Stromal cell of bone marrow (primary cell): ENCODE measurements at places on chromosomes 2 and 18.

GRCh38 chr2:4844881-4845280 is 847.3 kb upstream of the SOX11 start:
- DNase-seq: no peak

GRCh38 chr2:177164584-177165052 is 48.0 kb upstream of the HNRNPA3 start:
- DNase-seq: peak; percentile 62

DNA sequence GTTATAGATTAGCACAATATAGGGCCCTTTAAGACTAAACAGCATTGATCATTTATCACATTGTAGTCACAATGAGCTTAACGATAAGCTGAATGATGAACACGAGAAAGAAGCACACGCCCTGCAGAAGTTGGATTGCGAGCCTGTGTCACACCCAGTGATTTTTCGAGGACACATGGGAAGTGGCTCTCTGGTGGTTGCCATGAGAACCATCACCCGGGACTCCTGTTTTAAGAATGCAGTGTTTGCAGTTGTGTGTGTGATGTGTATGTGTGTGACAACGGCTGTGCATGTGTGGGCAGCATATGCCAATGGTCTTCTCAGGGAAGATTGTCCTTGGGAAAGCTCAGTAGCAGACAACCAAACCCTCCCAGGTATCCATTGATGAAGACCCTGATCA is 69.2 kb downstream of the PDCL3 start:
- DNase-seq: no peak

DNA sequence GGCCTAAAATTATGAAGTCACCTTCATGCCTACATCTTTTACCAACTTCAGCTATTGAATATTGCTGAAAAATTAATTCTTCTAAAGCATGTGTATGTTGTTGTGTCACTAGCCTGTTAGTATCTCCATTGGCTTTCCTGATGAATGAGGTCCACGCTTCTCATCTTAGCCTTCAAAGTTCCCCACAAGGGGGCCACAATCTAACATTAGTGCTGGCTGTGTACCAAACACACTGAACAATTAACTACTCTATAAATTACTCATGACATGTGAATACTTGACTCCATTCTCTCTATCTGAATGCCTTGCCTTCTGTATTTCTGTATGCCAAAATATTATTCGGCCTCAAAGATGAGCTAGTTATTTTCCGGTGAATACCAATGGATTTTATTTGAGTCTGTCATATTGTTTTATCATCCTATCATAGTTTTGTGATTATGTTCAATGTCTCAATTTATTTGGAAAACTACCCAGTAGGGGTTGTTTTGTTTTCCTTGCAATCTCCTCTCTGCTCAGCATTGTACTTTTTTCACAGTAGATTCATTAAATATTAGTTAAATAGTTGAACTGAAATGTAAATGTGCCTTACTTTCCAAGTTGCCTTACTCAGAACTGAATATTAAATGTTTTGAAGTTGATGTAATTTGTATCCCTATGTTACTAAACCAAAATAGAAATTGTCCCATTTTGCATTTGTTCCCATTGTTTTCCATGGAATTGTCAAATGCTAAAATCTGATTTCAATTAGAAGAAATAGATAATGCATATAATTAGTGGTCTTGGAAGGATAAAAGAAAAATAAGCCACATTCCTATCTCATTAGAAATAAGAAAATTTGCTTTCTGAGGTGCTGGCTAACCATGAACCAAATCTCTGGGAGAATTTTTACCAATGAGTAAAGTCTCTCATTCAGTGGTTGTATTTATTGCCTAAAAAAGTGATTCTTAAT is 208.4 kb upstream of the COL3A1 start:
- DNase-seq: no peak

DNA sequence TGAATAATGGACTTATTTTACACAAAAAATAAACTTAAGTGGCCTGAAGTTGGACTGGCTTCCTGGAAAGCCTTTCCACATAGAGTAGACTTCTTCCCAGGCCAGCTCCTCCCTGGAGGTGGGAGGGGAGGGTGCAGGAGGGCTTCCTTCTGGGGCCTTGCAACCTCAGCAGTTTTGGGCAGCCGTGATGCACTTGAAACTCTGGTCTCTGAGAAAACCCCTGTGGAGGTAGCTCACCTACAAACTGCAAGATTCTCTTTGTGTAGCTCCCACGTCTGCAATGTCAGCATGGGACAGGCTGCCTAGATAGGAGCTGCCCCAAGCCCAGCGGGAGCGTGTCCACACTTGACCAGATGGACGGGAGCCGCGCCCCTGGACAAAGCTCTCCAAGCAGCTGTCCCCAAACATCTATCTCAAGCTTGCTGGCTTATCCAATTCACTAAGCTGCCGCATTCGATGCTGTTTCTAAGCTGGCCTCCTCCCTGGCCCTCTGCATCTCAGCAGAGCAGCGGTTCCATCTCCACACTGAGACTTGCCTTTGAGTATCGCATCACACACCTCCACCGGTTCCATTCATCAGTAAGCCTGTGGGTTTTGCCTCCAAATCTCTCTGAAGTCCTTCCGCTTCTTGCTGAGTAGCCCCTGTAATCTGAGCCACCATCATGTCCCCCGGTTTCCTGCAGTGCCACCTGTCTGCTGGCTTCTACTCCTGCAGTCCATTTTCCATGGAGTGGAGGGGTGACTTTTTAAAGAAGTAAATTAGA is 1.6 kb upstream of the LPIN1 start:
- no peak for DNase-seq

GRCh38 chr2:234025891-234026401 is 24.6 kb upstream of the SPP2 start:
- no peak for DNase-seq

DNA sequence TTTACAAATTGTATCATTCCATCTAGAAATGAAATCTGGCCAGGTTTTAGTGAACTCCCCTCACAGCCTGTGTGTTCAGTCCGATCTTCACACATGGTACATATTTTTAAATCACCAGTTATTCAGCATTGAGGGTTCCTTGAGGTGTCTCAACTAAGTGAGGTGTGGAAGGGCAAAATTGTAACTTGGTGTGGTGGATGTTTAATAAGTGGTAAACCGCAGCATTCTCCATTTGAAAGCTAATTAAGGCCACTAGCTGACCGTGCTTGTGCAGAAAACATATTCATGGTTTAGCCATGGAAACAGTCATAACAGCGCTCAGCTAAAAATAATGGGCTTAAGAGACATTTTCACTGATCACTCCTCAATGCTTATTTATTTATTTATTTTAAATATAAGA is 786.2 kb upstream of the FANCL start:
- DNase-seq: no peak

DNA sequence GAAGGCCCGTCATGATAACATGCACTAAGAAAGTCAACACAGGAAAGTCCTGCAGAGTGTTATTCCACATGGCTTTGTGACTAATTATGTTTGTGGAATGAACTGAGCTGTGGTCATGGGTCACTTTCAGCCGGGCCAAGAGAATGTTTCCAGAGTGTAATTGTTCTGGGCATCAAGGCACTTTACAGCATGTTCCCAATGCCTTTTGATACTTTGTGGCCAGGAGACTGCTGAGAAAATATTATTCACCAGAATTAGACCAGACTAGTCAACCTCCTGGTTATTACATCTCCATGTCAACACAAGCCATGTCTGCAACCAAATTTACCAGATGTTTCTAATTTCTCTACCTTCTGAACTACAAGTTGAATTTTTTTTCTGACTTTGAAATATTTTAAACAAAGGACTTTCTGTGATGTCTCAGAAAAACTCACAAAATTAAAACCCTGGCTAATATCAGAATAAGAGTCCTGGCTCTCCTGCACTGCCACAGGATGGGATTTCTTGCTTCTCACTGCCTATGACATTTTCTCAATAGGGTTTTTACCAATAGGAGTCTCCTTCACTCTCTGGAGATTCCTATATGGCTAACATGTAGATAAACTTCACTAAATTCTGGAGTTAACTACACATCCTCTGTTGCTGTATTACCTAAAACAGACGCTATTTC is 90.6 kb upstream of the WDR75 start:
- DNase-seq: peak; percentile 98

DNA sequence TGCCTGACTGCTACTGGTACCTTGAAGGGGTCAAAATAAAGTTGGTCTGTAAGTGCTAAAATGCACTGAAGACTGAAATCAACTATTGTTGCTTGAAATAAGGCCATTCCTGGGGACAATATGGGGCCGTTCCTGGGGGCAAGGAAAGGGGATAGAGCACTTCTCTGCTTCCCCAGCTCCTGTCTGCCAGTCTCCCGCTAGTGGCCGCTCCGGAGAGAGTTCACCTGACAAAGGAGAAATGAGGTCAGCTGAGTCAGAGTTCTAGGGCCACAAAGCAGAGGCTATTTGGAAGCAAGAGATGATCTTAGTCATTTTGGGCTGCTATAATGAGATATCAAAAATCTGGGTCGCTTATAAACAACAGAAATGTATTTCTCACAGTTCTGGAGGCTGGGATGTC is 345.9 kb downstream of the TSN start:
- no peak for DNase-seq

DNA sequence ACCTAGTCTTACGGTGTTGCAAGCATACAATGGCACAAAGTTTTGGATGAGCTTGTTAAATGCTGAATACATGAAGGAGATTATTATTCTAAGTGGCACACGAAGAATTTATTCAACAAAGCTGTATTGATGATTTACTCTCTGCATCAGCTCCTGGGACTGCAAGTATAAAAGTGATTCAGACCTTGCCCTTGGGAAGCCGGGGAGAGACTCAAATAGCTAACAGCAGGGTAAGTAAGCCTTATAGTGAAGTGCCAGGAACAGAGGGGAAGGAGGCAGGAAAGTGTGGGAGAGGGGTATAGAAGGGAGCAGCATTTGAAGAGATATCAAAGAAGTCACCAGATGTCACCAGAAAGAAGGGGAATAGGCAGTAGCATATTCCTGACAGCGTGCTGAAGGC is 115.4 kb downstream of the MCFD2 start:
- DNase-seq: peak; percentile 62

DNA sequence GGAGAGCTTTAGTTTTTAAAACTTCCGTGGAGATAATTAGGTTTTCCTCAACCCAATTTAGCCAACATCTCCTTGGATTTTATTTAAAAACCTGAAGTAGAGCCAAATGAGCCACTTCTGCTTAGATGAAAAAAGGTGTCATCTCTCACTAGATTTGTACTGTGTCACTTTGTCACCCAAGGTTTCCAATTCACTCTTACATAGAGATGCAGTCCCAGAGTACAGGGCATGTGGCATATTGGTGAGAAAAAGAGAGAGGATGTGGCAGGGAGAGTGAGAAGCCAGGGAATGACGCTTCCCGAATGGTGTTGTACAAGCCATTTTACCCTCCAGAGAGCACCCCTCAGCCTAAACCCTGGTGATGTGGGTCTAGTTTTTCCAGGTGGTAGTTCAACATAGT is 44.4 kb upstream of the CTLA4 start:
- DNase-seq: no peak

- DNase-seq: no peak
Measured at GRCh38 chr18:37559194-37559593, 6.4 kb downstream of the CELF4 start.

GRCh38 chr18:12031846-12032245 is 50.5 kb downstream of the IMPA2 start:
- DNase-seq: peak; percentile 78

DNA sequence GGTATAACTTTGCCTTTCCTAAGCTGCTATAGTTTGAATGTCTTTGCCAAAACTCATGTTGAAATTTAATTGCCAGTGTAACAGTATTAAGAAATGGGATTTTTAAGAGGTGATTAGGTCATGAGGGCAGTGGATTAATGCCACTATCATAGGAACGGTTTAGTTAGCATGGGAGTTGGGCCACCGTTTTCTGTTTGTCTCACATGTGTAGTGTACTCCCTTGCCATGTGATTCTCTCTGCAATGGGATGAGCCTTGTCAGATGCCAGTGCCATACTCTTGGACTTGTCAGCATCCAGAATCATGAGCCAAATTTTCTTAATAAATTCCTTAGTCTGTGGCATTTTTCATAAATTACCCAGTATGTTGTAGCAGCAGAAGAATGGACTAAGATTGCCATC is 388.9 kb upstream of the RGPD4 start:
- no peak for DNase-seq

GRCh38 chr2:138652378-138652777 is 127.8 kb downstream of the NXPH2 start:
- no peak for DNase-seq

DNA sequence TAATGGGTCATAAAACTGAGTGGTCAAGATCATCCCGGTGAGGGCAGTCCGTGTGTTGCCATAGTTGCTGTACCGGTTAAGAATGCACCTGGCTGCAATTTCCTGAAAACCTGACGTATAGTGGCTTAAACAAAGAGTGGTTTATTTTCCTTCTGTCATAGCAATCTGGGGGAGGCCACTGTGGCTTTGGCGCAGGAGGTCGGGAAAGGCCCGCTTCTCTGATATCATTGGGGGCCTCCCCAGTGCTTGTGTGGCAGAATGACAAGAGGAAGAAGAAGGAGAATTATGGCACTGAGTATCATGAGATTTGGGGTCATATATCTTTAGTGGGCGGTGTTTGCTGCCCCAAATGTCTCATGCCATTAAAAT is 4.4 kb downstream of the C2orf92 start:
- no peak for DNase-seq

DNA sequence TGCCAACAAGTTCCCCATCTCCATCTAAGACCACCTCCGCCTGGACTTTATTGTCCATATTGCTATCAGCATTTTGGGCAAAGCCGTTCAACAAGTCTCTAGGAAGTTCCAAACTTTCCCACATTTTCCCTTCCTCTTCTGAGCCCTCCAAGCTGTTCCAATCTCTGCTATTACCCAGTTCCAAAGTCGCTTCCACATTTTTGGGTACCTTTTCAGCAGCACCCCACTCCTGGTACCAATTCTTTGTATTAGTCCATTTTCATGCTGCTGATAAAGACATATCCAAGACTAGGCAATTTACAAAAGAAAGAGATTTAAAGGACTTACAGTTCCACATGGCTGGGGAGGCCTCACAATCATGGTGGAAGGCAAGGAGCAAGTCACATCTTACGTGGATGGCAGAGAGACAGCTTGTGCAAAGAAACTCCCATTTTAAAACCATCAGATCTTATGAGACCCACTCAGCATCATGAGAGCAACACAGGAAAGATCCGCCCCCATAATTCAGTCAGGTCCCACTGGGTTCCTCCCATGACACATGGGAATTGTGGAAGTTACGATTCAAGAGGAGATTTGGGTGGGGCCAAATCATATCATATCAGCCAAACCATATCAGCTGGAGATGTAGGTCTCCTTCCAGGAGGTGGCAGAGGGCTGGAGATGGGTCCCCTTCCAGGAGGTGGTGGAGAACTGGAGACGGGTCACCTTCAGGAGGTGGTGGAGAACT is 19.8 kb upstream of the TXNDC2 start:
- DNase-seq: no peak

GRCh38 chr2:200469708-200470211 is 40.1 kb downstream of the KCTD18 start:
- DNase-seq: no peak

DNA sequence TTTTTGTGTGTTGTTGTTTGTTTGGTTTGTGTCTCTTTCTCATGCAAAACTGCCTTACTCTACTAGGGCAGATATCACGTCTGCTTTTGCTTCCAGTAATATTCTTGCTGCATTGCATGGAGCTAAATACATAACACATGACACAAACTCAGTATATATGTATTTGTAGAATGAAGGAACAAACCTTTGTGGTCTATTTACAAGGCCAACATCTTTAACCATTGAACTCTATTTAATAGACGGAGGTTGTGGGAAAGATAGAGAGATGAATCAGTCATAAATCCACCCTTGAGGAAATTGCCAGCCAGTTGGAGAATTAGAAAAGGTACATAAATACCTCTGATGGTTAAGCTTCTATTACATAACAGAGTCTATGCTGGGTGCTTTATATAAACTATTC is 26.0 kb upstream of the IL1RL1 start:
- no peak for DNase-seq

GRCh38 chr2:184877909-184878308 is 279.6 kb downstream of the ZNF804A start:
- no peak for DNase-seq

GRCh38 chr18:48197819-48198218 is 211.4 kb downstream of the ZBTB7C start:
- no peak for DNase-seq
